ENCODE measurements at places on chromosomes 1 and 21. TPM values are rescaled to one million over a fixed set of nuclear protein-coding genes. Genes with fewer than 3 reads are reported as not detected.

- H3K4me3 ChIP-seq, result no peak overlapping the region
- H3K36me3 ChIP-seq, result no peaks in the 10 kb centered on the region
- no peaks in the 10 kb centered on the region for H3K4me1 ChIP-seq
- no peak overlapping the region for H3K27ac ChIP-seq
- H3K27me3 ChIP-seq, result no peaks in the 10 kb centered on the region
- DNase-seq, result no peak
Measured at GRCh38 chr1:199085903-199086302, 447.1 kb downstream of the PTPRC start.

- no peak overlapping the region for H3K27ac ChIP-seq
- DNase-seq, result no peak
- no peaks in the 10 kb centered on the region for H3K27me3 ChIP-seq
- no peaks in the 10 kb centered on the region for H3K36me3 ChIP-seq
- H3K4me3 ChIP-seq, result no peak overlapping the region
Measured at GRCh38 chr1:202088206-202088605, 34.5 kb upstream of the GPR37L1 start.

DNA sequence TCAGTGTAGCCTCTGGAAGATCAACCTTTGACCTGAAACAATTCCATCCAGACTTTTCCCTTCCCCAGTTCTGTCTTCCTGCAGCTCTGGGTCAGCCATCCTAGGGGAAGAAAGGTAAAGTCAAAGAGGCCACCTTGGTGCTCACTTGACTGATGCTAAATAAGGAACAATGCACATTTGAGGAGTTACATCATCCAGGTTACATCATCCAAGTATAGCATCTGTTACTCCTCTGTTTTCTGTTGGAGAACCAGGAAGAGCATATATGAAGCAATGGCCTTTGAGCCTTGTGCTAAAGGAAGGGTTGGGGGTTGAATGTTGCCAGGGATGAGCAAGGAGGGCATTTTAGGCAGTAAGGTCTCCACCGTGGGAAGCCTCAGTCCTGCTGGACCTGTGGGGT lies 3.1 kb upstream of the DSCAM start:
- H3K36me3 ChIP-seq, result no peaks in the 10 kb centered on the region
- no peak for DNase-seq
- no peak overlapping the region for H3K27ac ChIP-seq

- no peak overlapping the region for H3K27ac ChIP-seq
- peaks cover 5% of the 10 kb centered on the region for H3K4me1 ChIP-seq
- no peaks in the 10 kb centered on the region for H3K36me3 ChIP-seq
- H3K4me3 ChIP-seq, result no peak overlapping the region
- DNase-seq, result peak; percentile 31
- peaks cover 3% of the 10 kb centered on the region for H3K27me3 ChIP-seq
Measured at GRCh38 chr21:34936883-34937563, 112.1 kb downstream of the RUNX1 start.

DNA sequence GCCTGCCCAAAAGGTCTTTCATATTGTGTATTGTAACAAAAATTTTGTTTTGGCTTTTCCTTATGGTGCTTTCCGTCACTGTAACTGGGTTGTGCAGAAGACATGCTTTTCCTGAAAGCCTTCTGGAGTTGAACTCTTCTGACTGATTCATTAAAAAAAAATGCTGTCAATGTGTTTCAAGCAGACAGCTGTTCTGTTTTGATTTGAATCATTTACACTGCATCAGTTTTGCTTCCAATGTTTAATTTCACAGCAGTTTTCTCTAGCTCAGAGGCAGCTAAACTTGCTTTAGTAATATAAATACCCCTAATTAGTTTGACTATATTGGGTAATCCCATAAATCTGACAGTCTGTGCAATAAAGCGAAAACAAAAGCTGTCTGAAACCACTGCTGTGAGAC lies 7.9 kb downstream of the UTP11 start:
- H3K27me3 ChIP-seq, result no peaks in the 10 kb centered on the region
- H3K27ac ChIP-seq, result no peak overlapping the region
- H3K4me3 ChIP-seq, result no peak overlapping the region
- peaks cover 6% of the 10 kb centered on the region for H3K4me1 ChIP-seq
- no peak for DNase-seq
- H3K36me3 ChIP-seq, result peaks cover 14% of the 10 kb centered on the region

GRCh38 chr1:26723013-26723991 lies 27.5 kb downstream of the ARID1A start:
- H3K36me3 ChIP-seq, result no peaks in the 10 kb centered on the region
- peaks cover 20% of the 10 kb centered on the region for H3K4me1 ChIP-seq
- peak; percentile 98 for DNase-seq
- no peak overlapping the region for H3K4me3 ChIP-seq
- H3K27me3 ChIP-seq, result no peaks in the 10 kb centered on the region
- H3K27ac ChIP-seq, result peak overlapping the region; percentile 60

GRCh38 chr1:54715493-54716298 lies at the start of gene TTC4:
Gene TTC4, plus strand, starts transcription at chr1:54715861. Its CDS starts 48 bp downstream, at chr1:54715909.
- H3K4me3 ChIP-seq, result peak within 1 kb of the TSS; percentile 84
- DNase-seq, result peak; percentile 89
- H3K4me1 ChIP-seq, result no peaks in the 10 kb centered on the region
- peak within 1 kb of the TSS; percentile 63 for H3K27ac ChIP-seq

GRCh38 chr1:176575991-176576390 lies 113.0 kb downstream of the PAPPA2 start:
- H3K36me3 ChIP-seq, result no peaks in the 10 kb centered on the region
- no peaks in the 10 kb centered on the region for H3K27me3 ChIP-seq
- no peaks in the 10 kb centered on the region for H3K4me1 ChIP-seq
- no peak for DNase-seq
- no peak overlapping the region for H3K27ac ChIP-seq

DNA sequence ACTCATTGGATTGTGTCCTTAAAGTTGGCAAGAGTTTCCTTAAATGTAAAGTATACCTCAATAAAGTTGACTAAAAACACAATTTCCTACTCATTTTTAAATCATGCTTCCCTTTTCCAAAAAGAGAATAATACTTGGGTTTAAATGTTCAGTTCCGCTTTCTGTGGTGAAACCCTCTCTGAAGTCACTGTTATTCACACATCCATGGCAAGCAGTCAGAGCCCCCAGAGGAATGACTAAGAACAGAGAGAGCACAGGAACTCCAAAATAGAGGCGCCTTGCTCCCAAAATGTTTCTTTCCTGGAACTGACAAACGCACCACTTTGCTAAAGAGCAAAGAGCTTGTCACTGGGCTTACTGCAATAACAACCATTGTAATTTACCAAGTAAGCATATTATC lies 142.5 kb downstream of the TIAM1 start:
- H3K27ac ChIP-seq, result peak overlapping the region; percentile 6
- peaks cover 4% of the 10 kb centered on the region for H3K36me3 ChIP-seq
- peaks cover 6% of the 10 kb centered on the region for H3K4me1 ChIP-seq
- peak; percentile 56 for DNase-seq
- no peaks in the 10 kb centered on the region for H3K27me3 ChIP-seq
- no peak overlapping the region for H3K4me3 ChIP-seq

DNA sequence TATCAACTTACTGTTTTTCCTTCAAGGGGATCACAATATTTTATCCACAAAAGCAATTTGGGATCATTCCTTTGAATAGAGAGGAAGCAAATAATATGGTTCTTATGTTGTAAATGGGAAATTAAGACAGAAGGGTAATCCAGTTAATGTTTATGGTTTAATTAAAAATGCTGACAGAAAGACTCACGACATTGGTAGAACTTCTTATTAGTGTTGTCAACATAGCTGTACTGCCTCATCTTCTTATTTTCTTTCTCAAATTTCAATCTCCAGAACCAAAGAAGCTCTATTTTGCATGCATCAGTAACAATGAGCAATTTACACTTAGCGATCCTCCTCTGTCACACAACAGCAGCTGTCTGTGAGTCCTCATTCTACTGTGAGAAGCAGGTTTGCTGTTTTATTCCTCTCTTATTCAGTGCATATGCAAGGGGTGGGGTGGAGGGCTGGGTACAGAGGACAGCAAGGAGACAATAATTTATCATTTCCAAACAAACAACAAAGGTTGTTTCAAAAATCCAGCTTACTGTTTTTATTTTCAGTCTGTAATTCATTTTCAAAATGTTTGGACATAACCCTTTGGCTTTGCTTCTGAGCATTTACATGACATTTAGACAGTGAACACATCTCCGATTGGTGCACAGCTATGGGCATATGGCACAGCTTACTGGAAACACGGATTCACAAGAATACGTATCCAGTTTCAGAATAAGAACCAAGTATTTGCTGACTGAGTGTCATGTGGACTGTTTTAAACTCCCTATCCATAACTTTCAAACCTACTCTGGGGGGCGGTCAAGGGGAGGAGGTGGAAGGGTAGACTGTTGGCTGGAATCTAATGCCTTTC lies 335.9 kb downstream of the RGS7 start:
- no peaks in the 10 kb centered on the region for H3K36me3 ChIP-seq
- H3K27me3 ChIP-seq, result no peaks in the 10 kb centered on the region
- H3K4me3 ChIP-seq, result no peak overlapping the region
- H3K27ac ChIP-seq, result no peak overlapping the region
- no peak for DNase-seq

DNA sequence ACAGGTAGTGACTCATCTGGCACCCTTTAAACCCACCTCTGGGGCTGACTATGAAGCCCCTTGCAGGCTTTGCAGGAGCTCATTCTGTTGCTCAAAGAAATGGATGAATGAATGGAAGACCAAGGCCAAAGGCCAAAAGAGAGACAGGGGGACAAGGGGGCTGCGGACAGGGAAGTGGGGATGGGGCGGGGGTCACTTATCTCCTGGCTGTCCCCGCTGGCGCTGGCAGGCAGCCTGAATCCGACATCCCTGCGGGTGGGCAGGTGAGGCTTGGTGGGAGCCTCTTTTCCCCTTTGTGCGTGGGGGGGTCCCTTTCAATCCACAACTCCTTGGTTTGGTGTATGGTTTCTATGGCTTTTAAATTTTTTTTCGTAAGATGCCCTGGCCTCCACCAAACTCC lies 239.6 kb upstream of the C1orf174 start:
- H3K27me3 ChIP-seq, result no peaks in the 10 kb centered on the region
- no peak overlapping the region for H3K4me3 ChIP-seq
- no peak for DNase-seq
- no peaks in the 10 kb centered on the region for H3K4me1 ChIP-seq
- H3K27ac ChIP-seq, result no peak overlapping the region

DNA sequence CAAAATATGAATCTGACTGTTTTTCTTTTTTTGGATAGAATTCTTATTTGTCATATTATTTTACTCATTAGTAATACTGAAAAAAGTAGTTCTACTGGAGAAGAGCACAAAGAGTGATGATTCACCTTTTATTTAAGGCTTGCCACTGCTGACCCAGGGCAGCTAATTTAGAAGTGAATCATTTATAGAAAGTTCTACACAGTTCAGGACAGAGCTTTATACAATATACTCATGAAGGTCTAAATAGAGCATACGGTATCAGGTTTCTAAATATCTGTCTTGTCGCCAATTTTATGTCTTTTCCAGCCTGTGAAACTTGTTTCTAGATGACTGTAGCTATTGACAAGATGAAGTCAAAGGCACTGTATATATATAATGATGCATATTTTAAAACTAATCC lies 25.0 kb downstream of the GIPC2 start:
- no peaks in the 10 kb centered on the region for H3K36me3 ChIP-seq
- no peak overlapping the region for H3K27ac ChIP-seq
- no peak for DNase-seq

GRCh38 chr1:115112496-115113375 lies 23.4 kb upstream of the TSPAN2 start:
- peak; percentile 53 for DNase-seq
- no peaks in the 10 kb centered on the region for H3K27me3 ChIP-seq
- no peaks in the 10 kb centered on the region for H3K36me3 ChIP-seq
- H3K4me1 ChIP-seq, result no peaks in the 10 kb centered on the region

DNA sequence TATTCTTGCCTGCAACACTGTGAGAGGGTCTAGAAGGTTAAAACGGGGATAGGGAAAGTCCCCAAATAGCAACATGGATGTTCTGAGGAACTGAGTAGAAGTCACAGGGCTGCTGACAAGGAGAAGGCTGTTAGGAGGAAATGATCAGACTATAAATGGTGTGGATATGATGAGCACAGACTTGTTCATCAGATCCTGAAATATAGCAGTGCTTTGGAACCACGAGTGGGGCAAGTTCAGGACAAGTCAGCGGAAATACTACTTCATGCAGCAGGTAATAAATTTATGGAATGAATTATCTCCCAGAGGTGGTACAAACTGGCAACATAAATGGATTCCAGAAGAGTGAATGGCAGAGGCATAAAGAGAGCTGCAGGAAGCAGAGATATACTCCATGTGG lies 3.2 kb upstream of the KIAA0040 start:
- H3K4me3 ChIP-seq, result no peak overlapping the region
- H3K27me3 ChIP-seq, result no peaks in the 10 kb centered on the region
- H3K4me1 ChIP-seq, result peaks cover 10% of the 10 kb centered on the region
- DNase-seq, result no peak
- H3K36me3 ChIP-seq, result no peaks in the 10 kb centered on the region

DNA sequence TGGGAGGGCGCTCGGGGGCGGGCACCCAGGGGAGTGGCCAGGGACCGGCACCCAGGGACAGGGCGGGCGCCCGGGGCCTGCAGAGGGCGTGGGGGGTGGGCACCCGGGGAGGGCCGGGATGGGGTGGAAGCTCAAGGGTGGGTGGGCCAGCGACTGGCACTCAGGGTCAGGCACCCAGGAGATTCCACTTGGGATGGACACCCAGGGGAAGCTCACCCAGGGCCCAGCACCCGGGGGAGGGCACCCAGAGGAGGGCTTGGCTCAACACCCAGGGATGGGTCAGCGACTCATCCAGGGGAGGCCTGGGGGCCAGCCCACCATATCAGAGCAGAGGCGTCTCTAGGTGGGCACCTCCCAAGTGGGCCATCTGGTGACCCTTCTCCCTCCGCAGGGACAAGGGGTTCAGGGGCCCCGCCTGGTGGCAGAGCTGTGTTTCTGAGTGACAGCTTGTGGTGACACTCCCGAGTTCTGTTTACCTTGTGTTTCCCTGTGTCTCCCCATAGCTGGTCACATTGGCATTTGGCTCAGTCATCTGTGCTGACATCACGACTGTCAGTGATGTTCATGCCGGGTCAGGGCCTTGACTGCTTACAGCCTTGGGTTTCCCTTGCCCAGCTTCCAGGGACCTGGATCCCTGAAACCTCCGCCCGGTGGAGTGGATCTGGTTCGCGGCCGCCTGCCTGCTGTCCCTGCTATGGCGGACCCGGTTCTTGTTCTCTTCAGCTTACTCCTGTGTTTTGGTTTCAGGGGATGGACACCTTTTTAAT lies 749 bp downstream of the IBA57 start:
- peaks cover 5% of the 10 kb centered on the region for H3K4me1 ChIP-seq
- no peaks in the 10 kb centered on the region for H3K36me3 ChIP-seq
- peaks cover 8% of the 10 kb centered on the region for H3K27me3 ChIP-seq
- peak overlapping the region; percentile 100 for H3K27ac ChIP-seq

The KRTAP12-2 gene
- total RNA-seq, result not detected

The CYP4Z1 gene
- total RNA-seq, result 1.3 TPM

The CD52 gene
- 238 TPM for total RNA-seq

The TCHH gene
- 0.03 TPM for total RNA-seq

The H3-3A gene
- 551 TPM for total RNA-seq

The PGLYRP3 gene
- not detected for total RNA-seq

The KCNQ4 gene
- 0.98 TPM for total RNA-seq

The SLC44A3 gene
- 13.8 TPM for total RNA-seq

The LAX1 gene
- total RNA-seq, result 1.0 TPM

The NBPF4 gene
- total RNA-seq, result not detected

The TAS1R1 gene
- total RNA-seq, result 0.21 TPM

The C2CD4D gene
- total RNA-seq, result not detected

Measured in lung (tissue), 17 donors.